T-helper 2 cell treated with Interferon-gamma antibody and Interleukin-4, amounts not matched to agents 100 ng/mL and 5 ng/mL, for 36 hours (primary cell): ENCODE measurements at places on chromosomes 12 and 14. TPM values are rescaled to one million over a fixed set of nuclear protein-coding genes. Genes with fewer than 3 reads are reported as not detected.

Gene CCDC38
- 0.09 and 0.14 TPM in 2 replicates for total RNA-seq

Gene ASB2
- total RNA-seq: 55.8 and 58.1 TPM in 2 replicates

Gene SP1
- 80.0 TPM in 2 replicates for total RNA-seq

Gene CYP27B1
- total RNA-seq: 4.2 and 4.3 TPM in 2 replicates

Gene ALDH2
- total RNA-seq: 0.52 and 0.57 TPM in 2 replicates

Gene RERG
- total RNA-seq: not detected in 2 replicates

Gene LMNTD1
- total RNA-seq: not detected in 2 replicates

Gene APPL2
- total RNA-seq: 24.7 and 26.7 TPM in 2 replicates

Gene STAC3
- total RNA-seq: 8.8 and 9.1 TPM in 2 replicates

Gene C12orf56
- total RNA-seq: 0.16 and 0.34 TPM in 2 replicates

Gene PARPBP
- total RNA-seq: 27.7 and 28.9 TPM in 2 replicates

Gene HCAR2
- 0.11 TPM in 1 of 2 replicates, not detected in the other for total RNA-seq

Gene COL2A1
- 0.32 TPM in 1 of 2 replicates, not detected in the other for total RNA-seq
